Mucosa of gallbladder (tissue), 1 donor: ENCODE measurements at places on chromosomes 3 and 15. TPM values are rescaled to one million over a fixed set of nuclear protein-coding genes. Genes with fewer than 3 reads are reported as not detected.

MKRN3 gene
- not detected for total RNA-seq

CTXN2 gene
- total RNA-seq: 0.06 TPM

PLSCR5 gene
- not detected for total RNA-seq

FAM3D gene
- 98.6 TPM for total RNA-seq

AGBL1 gene
- total RNA-seq: not detected

CPB1 gene
- 16.5 TPM for total RNA-seq

CRABP1 gene
- 1.4 TPM for total RNA-seq
